Activated T-cell treated with anti-CD3 and anti-CD28 coated beads, Interleukin-2, amount 50 U/mL, for 48 hours (primary cell): ENCODE measurements at places on chromosomes 6 and 20.

DNA sequence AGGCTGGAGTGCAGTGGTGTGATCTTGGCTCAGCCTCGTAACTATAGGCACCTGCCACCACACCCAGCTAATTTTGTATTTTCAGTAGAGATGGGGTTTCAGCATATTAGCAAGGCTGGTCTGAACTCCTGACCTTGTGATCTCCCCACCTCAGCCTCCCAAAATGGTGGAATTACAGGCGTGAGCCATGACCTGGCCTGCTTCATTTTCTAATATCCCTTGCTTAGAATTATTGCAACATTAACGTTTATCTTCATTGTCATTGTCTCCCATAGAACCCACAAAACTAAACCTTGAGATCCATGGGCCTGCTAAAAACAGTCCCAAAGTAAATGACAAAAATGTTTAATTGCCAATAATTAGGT, 6.1 kb downstream of the EEF1A1 start:
- peak; percentile 67 for DNase-seq

DNA sequence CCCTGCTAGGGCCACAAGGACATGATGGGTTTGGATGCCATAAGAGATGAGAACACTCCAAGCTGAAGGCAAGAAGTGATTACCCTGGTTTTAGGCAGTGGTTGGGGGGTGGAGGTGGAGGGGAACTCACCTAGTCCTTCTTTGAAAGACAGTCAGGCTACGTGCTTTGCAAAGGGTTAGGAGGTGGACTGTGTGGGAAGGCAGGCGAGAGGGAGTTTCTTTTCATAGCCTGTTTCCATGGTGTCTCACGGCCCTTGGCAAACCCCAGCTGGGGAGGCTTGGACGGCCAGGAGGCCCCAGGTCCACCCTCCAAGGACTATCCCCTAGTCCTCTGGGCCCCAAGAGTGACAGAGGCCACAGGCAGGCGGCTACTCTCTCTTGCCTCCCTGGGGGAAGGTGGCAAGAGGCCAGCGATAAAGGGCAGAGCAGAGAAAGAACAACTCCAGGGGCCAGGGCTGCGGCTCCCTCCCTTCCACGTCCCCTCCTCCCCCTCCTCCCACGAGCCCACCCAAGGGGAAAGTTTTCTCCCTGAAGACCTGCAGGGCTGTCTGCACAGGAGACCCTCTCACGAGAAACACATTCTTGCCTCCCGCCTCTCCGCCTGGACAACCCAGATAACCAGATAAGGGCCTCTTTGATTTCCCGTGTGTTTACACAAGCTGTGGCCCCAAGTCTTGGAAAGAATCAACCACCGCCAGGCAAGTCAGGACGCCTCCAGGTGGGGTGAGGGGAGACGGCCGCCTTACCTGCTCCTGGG, 74.4 kb downstream of the NOL4L start:
- DNase-seq, result peak; percentile 35

DNA sequence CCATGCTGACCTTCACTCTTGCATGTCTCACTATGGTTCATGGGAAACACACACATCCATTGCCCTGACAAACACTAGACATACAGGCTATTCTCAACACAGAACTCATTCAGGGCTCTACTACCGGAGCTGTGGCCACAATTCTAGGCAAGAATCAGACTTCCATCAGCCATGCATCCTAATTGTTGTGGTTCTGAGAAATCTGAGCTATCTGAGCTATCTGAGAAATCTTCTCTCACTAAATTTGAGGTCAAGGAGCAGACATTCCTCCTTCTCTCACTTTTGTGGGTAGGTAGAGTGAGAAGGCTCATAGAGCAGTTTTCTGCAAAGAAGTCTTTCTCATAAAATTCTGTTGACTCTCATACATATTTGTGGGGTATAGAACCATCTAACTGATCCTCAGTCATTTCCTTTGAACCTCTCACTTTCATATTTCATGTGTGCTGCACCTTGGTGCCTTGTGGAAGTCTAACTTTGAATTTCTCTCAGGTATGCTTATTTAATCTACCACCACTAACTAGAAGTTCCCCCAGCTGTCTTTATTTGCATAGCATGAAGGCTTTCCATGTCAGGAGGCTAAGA, 43.6 kb downstream of the ADGRF1 start:
- DNase-seq, result no peak

- no peak for DNase-seq
Observed at GRCh38 chr20:17793986-17794385, 94.2 kb downstream of the BANF2 start.
